Left renal pelvis (tissue), 4 donors: ENCODE measurements at places on chromosomes 6 and 20. TPM values are rescaled to one million over a fixed set of nuclear protein-coding genes. Genes with fewer than 3 reads are reported as not detected.

IPCEF1 gene
- polyA plus RNA-seq, result 7.4 TPM

ALDH8A1 gene
- polyA plus RNA-seq, result 1.3 TPM

CCDC167 gene
- 24.8 TPM for polyA plus RNA-seq

POM121L2 gene
- not detected for polyA plus RNA-seq

MAS1 gene
- 0.08 TPM for polyA plus RNA-seq

DAAM2 gene
- polyA plus RNA-seq, result 25.7 TPM

RNF182 gene
- 3.3 TPM for polyA plus RNA-seq

PRICKLE4 gene
- 4.2 TPM for polyA plus RNA-seq

OPRL1 gene
- polyA plus RNA-seq, result 0.64 TPM

PLEKHG1 gene
- 45.2 TPM for polyA plus RNA-seq

L3MBTL3 gene
- 19.6 TPM for polyA plus RNA-seq

IRAK1BP1 gene
- 14.7 TPM for polyA plus RNA-seq

ECT2L gene
- 0.15 TPM for polyA plus RNA-seq

ZFP57 gene
- polyA plus RNA-seq, result 0.26 TPM

PNRC1 gene
- polyA plus RNA-seq, result 134 TPM
